ENCODE measurements at places on chromosomes 11 and 22. TPM values are rescaled to one million over a fixed set of nuclear protein-coding genes. Genes with fewer than 3 reads are reported as not detected.

The SAA1 gene
- polyA plus RNA-seq, result 69.3 TPM

DNA sequence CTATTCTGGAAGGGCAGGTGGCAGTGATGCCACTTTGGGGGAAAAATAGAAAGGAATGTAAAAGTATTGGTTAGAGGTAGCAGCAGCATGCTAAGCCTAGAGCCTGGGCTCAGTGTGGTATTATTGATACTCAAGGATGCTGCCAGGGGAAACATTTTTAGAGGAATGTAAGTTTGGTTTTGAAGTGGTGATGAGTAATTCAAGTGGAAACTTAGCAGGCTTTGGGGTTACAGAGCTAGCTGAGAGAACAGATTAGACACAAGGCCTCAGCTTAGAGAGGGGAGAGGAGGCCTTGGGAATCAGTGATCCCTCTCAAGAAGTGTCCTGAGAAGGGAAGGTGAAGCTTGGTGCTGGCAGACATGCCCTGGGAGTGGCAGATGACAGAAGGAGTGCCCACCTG, 32.9 kb upstream of the DDI1 start:
- no peak overlapping the region for H3K27ac ChIP-seq
- no peak overlapping the region for H3K4me3 ChIP-seq
- no peak for DNase-seq
- no peaks in the 10 kb centered on the region for H3K4me1 ChIP-seq
- H3K27me3 ChIP-seq, result no peaks in the 10 kb centered on the region
- H3K36me3 ChIP-seq, result no peaks in the 10 kb centered on the region

GRCh38 chr11:6855971-6856541, 6.8 kb upstream of the OR10A2 start:
- no peaks in the 10 kb centered on the region for H3K27me3 ChIP-seq
- H3K4me1 ChIP-seq, result no peaks in the 10 kb centered on the region
- H3K36me3 ChIP-seq, result no peaks in the 10 kb centered on the region
- no peak overlapping the region for H3K27ac ChIP-seq

GRCh38 chr11:132096132-132096825, 725.9 kb downstream of the NTM start:
- no peak for DNase-seq
- H3K4me3 ChIP-seq, result no peak overlapping the region
- H3K36me3 ChIP-seq, result no peaks in the 10 kb centered on the region
- no peaks in the 10 kb centered on the region for H3K27me3 ChIP-seq
- no peaks in the 10 kb centered on the region for H3K4me1 ChIP-seq

DNA sequence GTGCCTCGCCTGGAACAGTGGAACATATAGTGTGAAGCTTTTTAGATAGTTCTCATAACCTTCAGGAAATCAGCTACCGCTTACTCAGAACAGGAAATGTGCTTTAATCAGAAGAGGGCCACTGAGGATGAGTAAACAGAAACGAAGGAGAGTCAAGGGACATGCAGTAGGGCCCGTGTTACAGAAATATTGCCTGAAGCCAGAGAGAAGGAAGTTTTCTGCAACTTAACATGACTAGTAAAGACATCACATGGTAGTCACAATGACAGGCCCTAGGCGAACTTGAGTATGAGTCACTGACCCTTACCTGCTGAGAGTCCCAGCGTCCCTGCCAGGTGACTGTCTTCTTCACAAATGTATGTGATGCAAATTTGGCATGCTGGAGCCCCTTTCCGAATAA, 39.4 kb downstream of the CARD18 start:
- no peak for DNase-seq
- H3K27ac ChIP-seq, result peak overlapping the region; percentile 81
- no peaks in the 10 kb centered on the region for H3K27me3 ChIP-seq
- H3K36me3 ChIP-seq, result no peaks in the 10 kb centered on the region
- peak overlapping the region; percentile 32 for H3K4me3 ChIP-seq

The C22orf42 gene
- not detected for polyA plus RNA-seq

- no peak overlapping the region for H3K4me3 ChIP-seq
- DNase-seq, result peak; percentile 54
- no peak overlapping the region for H3K27ac ChIP-seq
- H3K4me1 ChIP-seq, result peaks cover 34% of the 10 kb centered on the region
Observed at GRCh38 chr22:46023558-46023981, 46.6 kb upstream of the WNT7B start.

DNA sequence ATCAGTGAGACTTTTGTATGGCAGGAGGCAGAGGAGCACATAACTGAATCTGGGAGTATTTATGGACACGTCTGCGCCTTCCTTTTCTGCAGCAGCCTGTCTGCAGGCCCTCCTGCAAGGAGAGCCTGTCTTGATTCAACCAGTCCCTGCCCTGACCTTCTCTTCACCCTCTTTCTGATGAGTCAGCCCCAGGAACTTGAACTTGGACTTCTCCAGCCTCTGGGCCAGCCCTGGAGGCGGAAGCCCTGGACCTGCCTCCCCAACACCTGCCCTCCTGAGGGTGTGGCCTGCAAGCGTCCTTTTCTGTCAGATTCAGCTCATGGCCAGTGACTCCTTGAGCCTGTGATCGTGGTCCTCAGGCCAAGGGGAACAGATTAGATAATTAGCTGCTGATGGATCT, 20.0 kb downstream of the DAGLA start:
- no peak overlapping the region for H3K27ac ChIP-seq
- no peak overlapping the region for H3K4me3 ChIP-seq
- H3K27me3 ChIP-seq, result no peaks in the 10 kb centered on the region
- DNase-seq, result no peak
- no peaks in the 10 kb centered on the region for H3K36me3 ChIP-seq

The PKNOX2 gene
- polyA plus RNA-seq, result 0.80 TPM

GRCh38 chr22:40808018-40808841, 10.9 kb downstream of the SLC25A17 start:
- H3K36me3 ChIP-seq, result no peaks in the 10 kb centered on the region
- DNase-seq, result no peak
- H3K27me3 ChIP-seq, result no peaks in the 10 kb centered on the region
- no peaks in the 10 kb centered on the region for H3K4me1 ChIP-seq

The GTSE1 gene
- polyA plus RNA-seq, result 2.8 TPM

The OR6A2 gene
- polyA plus RNA-seq, result not detected

- H3K36me3 ChIP-seq, result no peaks in the 10 kb centered on the region
- no peak overlapping the region for H3K27ac ChIP-seq
- no peak overlapping the region for H3K4me3 ChIP-seq
Observed at GRCh38 chr11:116636341-116636929, 136.4 kb downstream of the BUD13 start.

DNA sequence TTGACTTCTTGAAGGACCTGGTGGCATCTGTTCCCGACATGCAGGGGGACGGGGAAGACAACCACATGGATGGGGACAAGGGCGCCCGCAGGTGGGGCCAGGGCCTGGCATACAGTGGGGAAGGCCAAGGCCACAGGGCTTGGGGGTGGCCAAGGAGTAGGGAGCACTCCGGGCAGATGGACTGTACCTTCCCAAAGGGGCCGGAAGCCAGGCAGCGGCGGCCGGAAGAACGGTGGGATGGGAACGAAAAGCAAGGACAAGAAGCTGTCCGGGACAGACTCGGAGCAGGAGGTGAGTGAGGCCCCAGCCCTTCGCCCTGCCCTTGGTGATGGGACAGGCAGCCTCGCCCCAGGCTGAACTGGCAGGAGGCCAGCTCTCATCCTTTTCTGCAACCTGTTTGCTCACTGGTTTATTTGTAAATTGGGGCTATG, 1.2 kb downstream of the DRAP1 start:
- H3K4me3 ChIP-seq, result peak overlapping the region; percentile 96
- peak overlapping the region; percentile 98 for H3K27ac ChIP-seq
- H3K4me1 ChIP-seq, result peaks cover 43% of the 10 kb centered on the region
- H3K27me3 ChIP-seq, result no peaks in the 10 kb centered on the region
- peak; percentile 87 for DNase-seq

GRCh38 chr22:37019309-37020191, at the start of the genes MPST and TST:
Gene MPST (plus strand): TSS chr22:37019742. CDS start chr22:37019837, 95 bp downstream.
Gene TST (minus strand): TSS chr22:37019447. CDS start chr22:37018732, 715 bp downstream.
- peak within 1 kb of the TSS; percentile 91 for H3K4me3 ChIP-seq
- H3K4me1 ChIP-seq, result peaks cover 32% of the 10 kb centered on the region
- H3K36me3 ChIP-seq, result no peaks in the 10 kb centered on the region
- peak within 1 kb of the TSS; percentile 87 for H3K27ac ChIP-seq
- no peaks in the 10 kb centered on the region for H3K27me3 ChIP-seq

GRCh38 chr11:134847083-134847715, 435.2 kb upstream of the B3GAT1 start:
- H3K4me1 ChIP-seq, result no peaks in the 10 kb centered on the region
- DNase-seq, result peak; percentile 66
- no peak overlapping the region for H3K4me3 ChIP-seq
- no peaks in the 10 kb centered on the region for H3K36me3 ChIP-seq
- H3K27ac ChIP-seq, result no peak overlapping the region

DNA sequence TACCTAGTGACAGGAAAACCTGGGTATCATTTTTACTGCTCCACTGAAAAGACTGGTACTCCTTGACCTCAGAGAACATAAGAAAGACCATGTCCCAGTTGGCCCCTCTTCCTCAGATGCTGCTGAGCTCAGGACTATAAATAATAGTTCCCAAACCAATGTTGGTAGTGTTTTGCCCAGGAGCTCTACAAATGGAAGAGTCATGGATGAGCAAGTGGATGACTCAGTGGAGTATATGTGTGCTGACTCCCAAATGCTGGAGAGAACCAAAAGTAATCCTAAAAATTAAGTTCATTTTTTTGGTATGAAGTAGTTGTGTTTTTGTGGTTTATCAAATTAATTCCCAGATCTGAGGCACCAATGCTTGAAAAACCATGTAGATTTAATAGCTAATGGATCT, 482.0 kb downstream of the KCNA4 start:
- no peak overlapping the region for H3K27ac ChIP-seq
- no peaks in the 10 kb centered on the region for H3K27me3 ChIP-seq
- H3K4me1 ChIP-seq, result no peaks in the 10 kb centered on the region
- no peaks in the 10 kb centered on the region for H3K36me3 ChIP-seq

The POU2AF2 gene
- polyA plus RNA-seq, result not detected

GRCh38 chr22:48589901-48590300, 1237.8 kb downstream of the BRD1 start:
- H3K4me1 ChIP-seq, result no peaks in the 10 kb centered on the region
- DNase-seq, result no peak
- H3K27me3 ChIP-seq, result no peaks in the 10 kb centered on the region
- no peaks in the 10 kb centered on the region for H3K36me3 ChIP-seq

GRCh38 chr11:1260620-1261019, 37.8 kb downstream of the MUC5B start:
- DNase-seq, result no peak
- no peaks in the 10 kb centered on the region for H3K27me3 ChIP-seq
- peaks cover 12% of the 10 kb centered on the region for H3K4me1 ChIP-seq
- H3K36me3 ChIP-seq, result no peaks in the 10 kb centered on the region

The SEPTIN5 gene
- polyA plus RNA-seq, result 7.5 TPM

The PATE2 gene
- polyA plus RNA-seq, result not detected

GRCh38 chr22:24768537-24769374, 5.8 kb downstream of the PIWIL3 start:
- H3K4me3 ChIP-seq, result no peak overlapping the region
- no peaks in the 10 kb centered on the region for H3K4me1 ChIP-seq
- H3K27me3 ChIP-seq, result peaks cover 25% of the 10 kb centered on the region
- H3K36me3 ChIP-seq, result no peaks in the 10 kb centered on the region
- no peak overlapping the region for H3K27ac ChIP-seq
- DNase-seq, result no peak

DNA sequence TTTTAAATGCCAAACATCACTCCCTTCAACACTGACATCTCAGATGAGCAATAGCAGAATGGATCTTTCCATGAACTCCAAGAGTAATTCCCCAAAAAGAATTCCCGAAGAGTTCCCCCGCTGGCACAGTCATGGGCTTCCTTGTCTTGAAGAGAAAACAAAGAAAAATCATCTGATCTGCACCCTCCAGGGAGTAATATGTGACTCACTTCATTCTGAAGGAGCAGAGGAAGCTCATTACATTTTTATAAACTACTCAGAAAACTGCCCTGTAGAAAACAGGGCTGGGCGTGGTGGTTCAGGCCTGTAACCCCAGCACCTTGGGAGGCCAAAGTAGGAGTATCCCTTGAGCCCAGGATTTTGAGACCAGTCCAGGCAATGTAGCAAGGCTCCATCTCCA, 35.7 kb downstream of the CELSR1 start:
- no peak for DNase-seq
- no peak overlapping the region for H3K27ac ChIP-seq
- no peak overlapping the region for H3K4me3 ChIP-seq
- H3K27me3 ChIP-seq, result peaks cover 4% of the 10 kb centered on the region
- no peaks in the 10 kb centered on the region for H3K36me3 ChIP-seq
- peaks cover 4% of the 10 kb centered on the region for H3K4me1 ChIP-seq

- H3K27me3 ChIP-seq, result no peaks in the 10 kb centered on the region
- H3K27ac ChIP-seq, result no peak overlapping the region
- no peaks in the 10 kb centered on the region for H3K36me3 ChIP-seq
- H3K4me1 ChIP-seq, result no peaks in the 10 kb centered on the region
Observed at GRCh38 chr11:27874998-27875830, 175.0 kb upstream of the BDNF start.

DNA sequence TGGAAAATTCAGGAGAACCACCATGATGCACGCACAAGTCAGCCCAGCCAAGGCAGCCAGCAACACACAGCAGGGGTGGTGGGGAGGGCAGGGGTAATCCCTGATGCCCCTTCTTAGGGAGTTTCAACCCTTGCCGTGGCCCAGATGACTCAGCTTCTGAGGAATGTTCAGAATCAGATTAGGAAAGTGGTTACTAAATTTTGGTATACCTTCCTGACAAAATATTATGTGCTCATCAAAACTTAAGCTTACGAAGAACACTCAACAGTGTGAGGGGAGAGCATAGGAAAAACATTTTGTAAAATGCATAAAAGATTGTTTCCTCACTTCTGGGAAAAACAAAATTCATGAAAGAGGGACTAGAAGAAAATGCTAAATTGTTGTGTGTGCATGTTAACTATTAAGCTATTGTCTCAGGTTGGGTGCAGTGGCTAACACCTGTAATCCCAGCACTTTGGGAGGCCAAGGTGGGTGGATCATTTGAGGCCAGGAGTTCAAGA, 32.1 kb downstream of the SERPIND1 start:
- H3K27me3 ChIP-seq, result no peaks in the 10 kb centered on the region
- H3K36me3 ChIP-seq, result peaks cover 86% of the 10 kb centered on the region
- H3K4me1 ChIP-seq, result no peaks in the 10 kb centered on the region
- H3K4me3 ChIP-seq, result no peak overlapping the region
- no peak overlapping the region for H3K27ac ChIP-seq

- no peak overlapping the region for H3K4me3 ChIP-seq
- peaks cover 32% of the 10 kb centered on the region for H3K36me3 ChIP-seq
- no peak overlapping the region for H3K27ac ChIP-seq
- no peaks in the 10 kb centered on the region for H3K27me3 ChIP-seq
Observed at GRCh38 chr11:17848715-17849114, 114.1 kb downstream of the KCNC1 start.

- H3K27me3 ChIP-seq, result peaks cover 6% of the 10 kb centered on the region
- no peak for DNase-seq
- H3K36me3 ChIP-seq, result no peaks in the 10 kb centered on the region
- H3K4me1 ChIP-seq, result no peaks in the 10 kb centered on the region
- H3K27ac ChIP-seq, result no peak overlapping the region
Observed at GRCh38 chr11:36249246-36249645, 40.0 kb downstream of the COMMD9 start.

GRCh38 chr22:23182309-23183060, 2.2 kb downstream of the BCR start:
- H3K27me3 ChIP-seq, result no peaks in the 10 kb centered on the region
- H3K36me3 ChIP-seq, result no peaks in the 10 kb centered on the region
- DNase-seq, result no peak
- peak overlapping the region; percentile 29 for H3K27ac ChIP-seq
- H3K4me3 ChIP-seq, result peak overlapping the region; percentile 63

Data from spleen (tissue), 13 donors.